Activated CD8-positive, alpha-beta memory T cell treated with anti-CD3 and anti-CD28 coated beads for 1 hour (primary cell): ENCODE measurements at places on chromosomes 1 and 21.

DNA sequence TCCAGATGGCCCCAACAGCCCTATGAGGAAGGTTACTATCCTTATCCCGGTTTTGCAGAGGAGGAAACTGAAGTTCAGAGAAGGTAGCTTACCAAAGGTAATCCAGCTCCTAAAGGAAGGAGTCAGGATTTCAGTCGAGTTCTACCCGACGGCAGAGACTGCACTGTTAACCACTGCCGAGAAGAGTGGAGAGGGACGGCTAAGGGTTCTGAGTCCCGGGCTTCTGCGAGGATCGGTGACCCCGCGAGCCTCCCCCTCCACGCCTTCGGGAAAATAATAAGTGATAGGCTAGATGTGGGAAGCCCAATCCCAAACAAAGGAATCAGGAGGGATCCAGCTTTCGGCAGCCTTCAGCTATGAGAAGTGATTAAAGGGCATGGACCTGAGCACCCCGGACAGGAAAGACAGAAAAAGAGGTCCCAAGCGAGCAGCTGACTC, 587 bp downstream of the TMEM53 start:
- DNase-seq, result no peak

GRCh38 chr1:85569122-85569521, 11.4 kb upstream of the CCN1 start:
- no peak for DNase-seq

DNA sequence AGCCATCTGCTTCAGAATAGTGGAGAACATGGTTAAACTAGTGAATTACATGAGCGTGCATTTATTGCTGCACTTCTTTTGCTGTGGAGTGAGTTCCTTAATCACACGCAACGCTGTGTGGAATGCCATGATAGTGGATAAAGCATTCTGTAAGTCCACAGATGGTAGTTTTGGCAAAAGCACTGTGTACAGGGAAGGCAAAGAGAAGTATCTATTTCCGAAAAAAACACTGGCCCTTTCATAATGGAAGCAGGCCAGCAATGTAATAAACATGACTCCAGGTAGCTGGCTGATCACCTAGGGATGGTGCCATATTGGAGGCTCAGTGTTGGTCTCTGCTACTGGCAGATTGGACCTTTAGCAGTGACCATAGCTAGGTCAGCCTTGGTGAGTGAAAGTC, 67.6 kb downstream of the FH start:
- DNase-seq, result no peak

GRCh38 chr1:243968413-243968812, 82.7 kb upstream of the ZBTB18 start:
- DNase-seq, result no peak

DNA sequence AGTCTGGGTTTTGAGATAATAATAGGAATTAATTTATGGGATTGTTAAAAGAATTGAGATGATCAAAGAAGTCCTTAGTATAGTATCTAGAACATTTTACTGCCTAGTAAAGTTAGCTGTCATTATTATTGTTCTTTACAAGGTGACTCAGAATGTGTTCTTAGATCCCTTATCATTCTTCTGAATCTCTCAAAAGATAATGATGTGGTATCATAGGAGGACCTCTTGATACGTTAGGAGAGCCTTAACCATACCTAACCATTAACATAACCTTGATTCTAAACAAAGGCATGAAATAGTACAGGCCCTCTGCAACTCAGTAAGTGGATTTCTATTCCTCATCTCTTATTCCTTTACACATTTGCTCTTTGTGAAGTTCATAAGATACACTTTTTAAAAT, 246.6 kb upstream of the CACYBP start:
- no peak for DNase-seq

DNA sequence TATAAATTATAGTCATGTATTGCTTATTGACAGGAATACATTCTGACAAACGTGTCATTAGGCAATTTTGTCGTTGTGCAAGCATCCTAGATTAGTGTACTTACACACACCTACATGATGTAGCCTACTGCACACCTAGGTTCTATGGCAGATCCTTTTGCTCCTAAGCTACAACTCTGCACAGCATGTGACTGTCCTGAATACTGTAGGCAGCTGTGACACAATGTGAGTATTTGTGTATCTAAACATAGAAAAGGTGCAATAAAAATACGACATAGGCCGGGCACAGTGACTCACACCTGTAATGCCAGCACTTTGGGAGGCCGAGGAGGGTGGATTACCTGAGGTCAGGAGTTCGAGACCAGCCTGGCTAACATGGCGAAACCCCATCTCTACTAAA, 36.5 kb downstream of the TNFRSF8 start:
- DNase-seq, result no peak

DNA sequence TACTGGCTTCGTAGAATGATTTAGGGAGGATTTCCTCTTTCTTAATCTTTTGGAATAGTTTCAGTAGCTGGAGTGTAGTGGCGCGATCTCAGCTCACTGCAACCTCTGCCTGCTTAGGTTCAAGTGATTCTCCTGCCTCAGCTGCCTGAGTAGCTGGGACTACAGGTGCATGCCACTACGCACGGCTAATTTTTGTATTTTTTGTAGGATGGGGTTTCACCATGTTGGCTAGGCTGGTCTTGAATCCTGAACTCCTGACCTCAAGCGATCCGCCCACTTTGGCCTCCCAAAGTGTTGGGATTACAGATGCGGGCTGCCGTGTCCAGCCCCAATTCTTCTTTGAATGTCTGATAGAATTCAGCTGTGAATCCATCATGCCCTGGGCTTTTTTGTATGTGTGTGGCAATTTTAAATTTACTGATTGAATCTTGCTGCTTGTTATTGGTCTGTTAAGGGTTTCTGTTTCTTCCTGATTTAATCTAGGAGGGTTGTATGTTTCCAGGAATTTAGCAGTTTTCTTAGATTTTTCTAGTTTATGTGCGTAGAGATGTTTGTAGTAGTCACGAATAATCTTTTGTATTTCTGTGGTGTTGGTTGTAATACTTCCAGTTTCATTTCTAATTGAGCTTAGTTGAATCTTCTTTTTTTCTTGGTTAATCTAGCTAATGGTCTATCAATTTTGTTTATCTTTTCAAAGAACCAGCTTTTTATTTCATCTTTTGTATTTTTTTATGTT, 15.3 kb downstream of the MAN1C1 start:
- no peak for DNase-seq

DNA sequence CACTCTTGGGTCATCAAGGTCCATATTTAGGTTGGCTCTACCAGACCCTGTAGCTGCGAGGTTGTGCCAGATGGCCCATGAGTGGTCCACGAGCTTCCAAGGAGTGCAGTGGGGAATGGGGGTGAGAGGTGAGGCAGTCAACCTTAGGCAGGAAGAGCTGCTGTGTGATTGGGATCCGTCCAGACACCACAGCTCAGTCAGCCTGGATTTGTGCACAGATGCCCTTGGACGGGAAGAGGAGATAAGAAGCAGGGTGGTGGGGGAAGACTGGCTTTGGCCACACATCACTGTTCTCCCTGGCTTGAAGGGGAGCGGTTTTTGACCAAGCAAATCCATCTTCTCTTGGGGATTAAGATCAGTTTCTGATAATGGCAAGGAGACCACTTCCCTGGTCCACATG, 130.6 kb downstream of the IGSF21 start:
- no peak for DNase-seq

DNA sequence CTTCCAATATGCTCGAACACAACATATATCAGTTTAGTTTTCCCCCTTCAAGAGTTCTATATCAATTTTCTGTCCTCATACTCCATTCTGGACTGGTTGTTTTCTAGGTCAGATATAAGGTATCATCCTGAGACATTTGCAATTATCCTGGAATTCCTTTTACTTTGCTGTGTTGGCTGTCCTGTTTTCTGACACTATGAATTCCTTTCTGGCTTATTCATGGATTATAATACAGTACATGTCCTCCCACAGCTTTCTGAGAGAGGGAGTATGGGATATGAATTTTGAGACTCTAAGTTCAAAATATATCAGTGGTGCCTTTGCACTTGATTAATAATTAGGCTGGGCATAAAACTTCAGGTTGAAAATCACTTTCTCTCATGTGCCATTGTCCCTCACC, 11.9 kb downstream of the PHTF1 start:
- no peak for DNase-seq

- DNase-seq, result no peak
Observed at GRCh38 chr1:66539491-66539890, 5.5 kb downstream of the SGIP1 start.

DNA sequence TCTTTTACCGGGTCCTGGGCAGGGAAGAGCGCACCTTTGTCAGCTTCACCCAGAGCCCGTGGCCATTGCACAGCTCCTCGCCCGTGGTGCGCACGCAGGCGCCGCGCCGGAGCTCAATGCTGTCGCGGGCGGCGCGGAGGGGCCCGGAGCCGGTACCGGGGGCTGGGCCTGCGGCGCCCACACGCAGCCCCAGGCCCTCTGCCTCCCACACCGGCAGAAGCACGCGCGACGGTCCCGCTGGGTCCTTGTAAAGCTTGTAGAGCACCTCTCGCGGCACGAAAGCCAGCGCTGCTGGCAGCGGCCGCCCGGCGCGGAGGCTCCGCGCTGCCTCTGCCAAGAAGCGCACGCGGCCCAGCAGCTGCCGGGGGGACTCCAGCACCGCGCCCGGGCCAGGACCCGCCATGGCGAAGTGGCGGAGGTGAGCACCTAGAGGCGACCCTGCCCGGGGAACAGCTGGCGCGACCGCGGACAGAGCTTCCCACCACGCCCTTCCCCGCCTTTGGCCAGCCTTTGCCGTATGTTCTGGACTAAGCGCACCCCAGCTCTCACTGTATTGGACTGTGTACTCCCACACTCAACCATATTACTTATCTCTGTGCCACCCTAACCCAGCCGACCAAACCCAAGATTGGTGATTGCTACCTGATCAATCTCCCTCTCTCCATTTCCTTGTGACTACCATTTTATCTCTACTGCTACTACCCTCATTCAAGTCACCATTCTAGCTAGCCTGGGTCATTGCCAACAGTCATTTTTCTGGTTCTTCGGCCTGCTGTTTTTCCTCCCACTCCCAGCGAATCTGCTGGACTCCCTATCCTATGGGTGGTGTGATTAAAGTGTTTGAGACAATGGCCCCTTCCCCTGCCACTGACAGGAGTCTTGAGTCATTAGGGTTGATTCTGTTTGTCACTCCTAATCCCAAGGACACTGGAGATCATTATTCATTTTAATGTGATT, at the start of gene HECTD3:
Gene HECTD3, minus strand, starts transcription at position 470 of the 957 bp plus-strand sequence. Its CDS starts 67 bp downstream, at position 403.
- peak; percentile 52 for DNase-seq

- no peak for DNase-seq
Observed at GRCh38 chr1:86757272-86757984, 53.1 kb downstream of the SH3GLB1 start.

DNA sequence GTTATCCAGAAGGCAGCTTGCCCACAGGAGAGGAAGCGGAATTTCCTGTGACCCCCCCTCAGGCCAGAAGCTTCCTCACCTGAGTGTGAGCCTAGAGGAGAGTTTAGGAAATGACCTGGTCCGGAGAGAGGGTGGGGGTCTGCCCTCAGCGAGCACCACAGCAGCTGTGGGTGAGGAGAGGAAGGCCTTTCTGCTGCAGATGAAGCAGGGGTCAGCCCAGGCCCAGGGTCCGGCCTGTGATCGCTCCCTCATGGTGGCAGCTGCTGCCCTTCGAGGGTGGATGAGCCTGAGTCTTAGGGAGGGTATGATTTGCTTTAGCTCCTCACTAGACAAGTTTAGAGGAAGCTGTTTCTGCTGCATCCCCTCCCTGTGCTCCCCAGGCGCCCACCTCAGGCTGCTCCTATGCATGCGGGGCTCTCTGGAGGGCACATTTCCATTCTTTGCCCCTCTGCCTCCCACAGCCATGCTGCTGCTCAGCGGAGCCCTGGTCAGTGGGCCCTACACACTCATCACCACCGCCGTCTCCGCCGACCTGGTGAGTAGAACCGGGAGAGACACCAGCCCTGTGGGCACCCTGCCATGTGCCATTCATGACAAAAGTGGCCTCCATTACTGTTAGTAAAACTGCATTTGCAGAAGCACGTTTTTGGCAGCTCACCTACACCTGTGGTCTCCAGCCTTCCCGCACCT, 53.0 kb downstream of the SLC37A1 start:
- DNase-seq, result no peak

- no peak for DNase-seq
Observed at GRCh38 chr1:76144247-76144646, 69.7 kb downstream of the ST6GALNAC3 start.

DNA sequence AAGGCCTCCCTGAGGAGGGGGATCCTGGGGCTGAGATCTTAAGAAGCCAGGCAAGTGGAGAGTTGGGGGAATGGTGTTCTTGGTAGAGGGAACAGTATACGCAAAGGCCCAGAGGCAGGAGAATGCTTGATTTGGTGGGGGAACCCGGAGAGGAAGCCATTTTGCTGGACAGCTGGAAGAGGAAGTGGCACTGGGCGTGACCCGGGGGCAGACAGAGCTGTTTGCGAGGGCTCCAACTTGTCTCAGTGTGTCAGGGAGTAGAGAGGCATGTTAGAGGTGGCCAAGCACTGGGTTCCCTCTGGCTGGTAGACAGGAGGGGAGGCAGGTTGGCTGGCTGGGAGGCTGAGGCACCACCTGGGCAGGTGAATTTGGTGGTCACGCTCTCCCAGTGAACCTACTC, 96.3 kb upstream of the ACTL8 start:
- DNase-seq, result no peak

DNA sequence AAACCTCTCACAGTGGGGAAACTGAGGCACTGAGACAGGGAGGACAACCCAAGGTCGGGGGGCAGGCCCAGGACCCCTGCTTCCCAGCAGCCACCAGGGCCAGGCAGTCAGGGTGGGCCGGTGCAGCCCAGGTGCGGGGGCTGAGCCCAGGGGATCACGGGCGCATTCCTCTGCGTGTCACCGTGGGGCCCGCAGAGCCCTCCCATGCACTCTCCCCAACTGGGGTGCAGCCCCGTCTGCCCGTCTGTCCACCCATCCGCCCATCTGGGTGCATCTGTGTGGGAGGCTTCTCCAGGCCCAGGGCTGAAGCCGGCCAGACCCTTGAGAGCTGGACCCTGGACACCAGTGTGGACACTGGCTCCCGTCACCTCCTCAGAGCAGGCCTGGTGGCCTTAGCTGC, 2.9 kb upstream of the PLCH2 start:
- DNase-seq, result no peak

GRCh38 chr1:15128520-15129313, 24.8 kb upstream of the TMEM51 start:
- DNase-seq, result peak; percentile 3

DNA sequence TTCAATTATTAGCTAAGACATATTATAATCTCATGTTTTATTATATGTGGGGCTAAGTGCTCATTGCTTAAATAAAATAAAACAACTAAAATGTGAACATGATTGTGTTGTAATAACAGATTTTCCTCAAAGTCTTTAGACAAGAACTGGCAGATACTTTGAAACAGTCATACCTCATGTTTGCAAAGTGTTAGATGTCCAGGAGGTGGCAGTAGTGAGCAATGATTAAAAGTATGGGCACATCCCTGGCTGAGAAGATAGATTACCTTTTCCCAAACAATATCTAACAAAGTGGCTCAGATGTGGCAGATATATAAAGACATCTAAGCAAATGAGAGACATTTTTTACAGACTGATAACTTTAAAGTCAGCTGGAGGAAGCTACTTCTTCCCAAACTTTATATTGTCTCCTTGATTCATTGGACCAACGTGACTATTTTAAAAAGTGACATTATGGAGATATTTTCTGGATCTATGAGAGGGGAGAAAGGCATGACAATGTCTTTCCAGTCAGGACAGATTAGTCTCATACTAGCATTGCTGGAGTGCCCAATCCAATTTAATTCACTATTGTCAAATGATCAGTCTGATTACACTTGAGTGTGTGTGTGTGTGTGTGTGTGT, 269.8 kb downstream of the S1PR1 start:
- peak; percentile 1 for DNase-seq
